ENCODE measurements at places on chromosomes 5 and 9.

- no peak for DNase-seq
Measured at GRCh38 chr5:171978519-171978918, 27.9 kb downstream of the FBXW11 start.

DNA sequence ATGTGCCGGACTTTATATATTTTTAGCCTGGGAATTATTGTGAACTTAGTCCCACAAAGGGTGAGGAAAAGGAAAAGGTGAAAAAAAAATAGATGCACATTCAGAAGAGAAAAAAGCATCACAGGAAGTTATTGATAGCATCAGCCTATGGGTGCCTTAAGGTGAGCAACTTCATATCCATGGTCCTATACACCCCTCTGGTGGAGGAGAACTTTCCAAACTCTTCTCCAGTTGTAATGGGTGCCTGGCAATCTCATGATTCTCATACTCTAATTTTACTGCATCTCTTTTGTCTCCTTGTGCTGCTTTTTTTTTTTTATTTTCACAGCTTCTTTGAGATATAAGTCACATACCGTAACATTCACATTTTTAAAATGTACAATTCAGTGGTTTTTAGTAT is 107.4 kb downstream of the JAKMIP2 start:
- no peak for DNase-seq

DNA sequence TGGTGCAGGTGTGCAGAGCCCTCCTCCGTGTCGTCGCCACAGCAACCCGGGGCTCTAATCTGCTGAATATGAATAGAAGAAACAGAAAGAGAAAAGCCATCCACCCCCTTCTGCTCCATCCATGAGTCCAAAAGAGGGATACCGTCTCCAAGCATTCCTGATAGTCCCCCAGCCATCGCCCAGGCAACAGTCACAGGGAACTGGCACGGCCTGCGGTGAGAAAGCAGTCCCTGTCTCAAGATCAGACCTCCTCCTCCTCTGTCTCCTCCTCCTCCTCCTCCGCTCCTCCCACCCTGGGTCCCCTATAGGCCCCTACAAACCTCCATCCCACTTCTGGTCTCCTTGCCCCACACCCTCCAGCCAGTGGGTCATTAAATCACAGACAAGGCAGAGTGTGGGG is 308.1 kb upstream of the MPDZ start:
- no peak for DNase-seq

- no peak for DNase-seq
Measured at GRCh38 chr9:133769511-133770075, 31.4 kb upstream of the SARDH start.

DNA sequence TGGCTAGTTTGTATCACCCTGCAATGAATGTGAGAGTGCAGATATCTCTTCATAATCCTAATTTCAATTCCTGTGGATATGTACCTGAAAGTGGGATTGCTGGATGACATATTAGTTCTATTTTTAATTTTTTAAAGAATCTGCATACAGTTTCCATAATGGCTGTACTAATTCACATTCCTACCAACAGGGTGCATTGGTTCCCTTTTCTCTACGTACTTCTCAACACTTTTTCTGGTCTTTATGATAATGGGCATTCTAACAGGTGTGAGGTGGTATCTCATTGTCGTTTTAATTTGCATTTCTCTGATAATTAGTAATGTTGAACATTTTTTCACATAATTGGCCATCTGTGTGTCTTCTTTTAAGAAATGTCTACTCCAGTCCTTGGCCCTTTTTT is 927.5 kb downstream of the DTWD2 start:
- DNase-seq: no peak

DNA sequence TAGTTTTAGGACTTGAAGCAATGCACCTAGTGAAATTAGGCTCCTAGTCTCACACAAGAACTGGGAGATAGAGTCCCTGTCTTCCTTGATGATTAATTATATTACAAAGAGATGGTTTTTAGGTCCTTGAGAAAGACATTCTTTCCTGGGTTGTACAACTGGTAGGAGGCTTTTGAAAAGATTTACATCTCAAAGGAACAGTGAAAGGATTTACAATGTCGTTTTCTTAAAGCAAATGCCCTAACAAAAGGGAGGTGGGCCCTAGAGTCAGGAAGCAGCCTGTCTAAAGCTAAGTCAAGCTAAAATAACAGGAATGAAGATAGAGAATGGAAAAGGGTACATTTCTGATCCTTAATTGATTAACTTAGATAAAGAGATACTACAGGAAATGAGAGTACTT is 102.2 kb upstream of the IL7R start:
- DNase-seq: no peak

DNA sequence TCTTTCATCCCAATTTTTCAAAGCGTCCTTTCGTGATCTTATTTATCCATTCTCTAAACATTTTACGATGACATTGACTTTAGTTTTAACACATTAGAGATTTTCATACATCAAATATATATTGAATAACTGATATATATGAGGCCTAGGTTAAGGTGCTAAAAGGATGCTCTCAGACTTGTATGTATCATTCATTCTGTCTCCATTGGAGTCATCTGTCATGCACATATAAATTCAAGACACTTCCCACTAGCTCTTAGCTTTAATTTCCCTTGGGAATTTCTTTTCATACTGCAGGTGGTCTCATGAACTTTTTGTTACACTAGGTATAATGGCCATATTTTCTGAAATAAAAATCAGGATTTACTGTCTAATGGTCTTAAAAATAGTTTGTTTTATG is 635.8 kb upstream of the C9orf72 start:
- no peak for DNase-seq

GRCh38 chr5:76801803-76802195 is 17.0 kb upstream of the F2RL1 start:
- no peak for DNase-seq

DNA sequence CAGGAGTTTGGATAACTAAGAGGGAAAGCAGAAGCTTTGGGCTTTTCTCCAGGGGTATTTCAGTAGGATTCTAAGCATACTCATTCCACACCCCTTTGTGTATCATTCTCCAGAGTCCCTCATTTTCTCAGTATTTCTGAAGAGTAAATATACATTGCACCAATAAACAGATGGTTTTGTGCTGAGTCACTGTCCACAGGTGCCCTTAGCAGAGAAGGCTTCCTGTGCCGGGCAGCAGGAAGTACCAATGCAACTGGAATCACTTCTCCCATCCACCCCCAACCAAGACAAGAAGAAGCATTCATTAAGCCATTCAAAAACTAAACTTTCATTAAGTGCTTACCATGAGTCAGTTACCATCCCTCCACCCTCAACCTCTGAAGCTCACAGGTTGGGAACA is 3.6 kb upstream of the CCNJL start:
- no peak for DNase-seq

DNA sequence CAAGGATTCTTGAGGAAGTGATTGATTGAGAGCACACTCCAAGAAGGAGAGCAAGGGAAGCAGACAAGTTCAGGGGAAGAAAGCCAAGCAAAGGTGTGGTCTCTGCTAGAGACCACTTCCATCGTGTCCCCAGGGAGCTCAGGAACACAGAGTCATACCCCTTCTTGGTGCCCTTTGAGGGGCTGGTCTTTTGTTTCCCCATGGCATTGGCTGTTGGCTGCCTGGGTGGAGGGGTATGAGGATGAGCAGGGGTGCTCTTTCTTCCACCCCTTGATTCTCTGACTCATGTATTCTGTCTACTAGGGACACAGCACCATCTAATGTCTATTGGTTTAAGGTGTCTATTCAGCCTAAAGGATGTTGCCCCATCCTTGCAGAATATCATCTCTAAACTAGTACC is 11.5 kb upstream of the SPOCK1 start:
- no peak for DNase-seq

- DNase-seq: no peak
Measured at GRCh38 chr5:97094579-97095317, 47.7 kb downstream of the LIX1 start.

- no peak for DNase-seq
Measured at GRCh38 chr5:106152569-106152968, 1518.2 kb downstream of the EFNA5 start.

DNA sequence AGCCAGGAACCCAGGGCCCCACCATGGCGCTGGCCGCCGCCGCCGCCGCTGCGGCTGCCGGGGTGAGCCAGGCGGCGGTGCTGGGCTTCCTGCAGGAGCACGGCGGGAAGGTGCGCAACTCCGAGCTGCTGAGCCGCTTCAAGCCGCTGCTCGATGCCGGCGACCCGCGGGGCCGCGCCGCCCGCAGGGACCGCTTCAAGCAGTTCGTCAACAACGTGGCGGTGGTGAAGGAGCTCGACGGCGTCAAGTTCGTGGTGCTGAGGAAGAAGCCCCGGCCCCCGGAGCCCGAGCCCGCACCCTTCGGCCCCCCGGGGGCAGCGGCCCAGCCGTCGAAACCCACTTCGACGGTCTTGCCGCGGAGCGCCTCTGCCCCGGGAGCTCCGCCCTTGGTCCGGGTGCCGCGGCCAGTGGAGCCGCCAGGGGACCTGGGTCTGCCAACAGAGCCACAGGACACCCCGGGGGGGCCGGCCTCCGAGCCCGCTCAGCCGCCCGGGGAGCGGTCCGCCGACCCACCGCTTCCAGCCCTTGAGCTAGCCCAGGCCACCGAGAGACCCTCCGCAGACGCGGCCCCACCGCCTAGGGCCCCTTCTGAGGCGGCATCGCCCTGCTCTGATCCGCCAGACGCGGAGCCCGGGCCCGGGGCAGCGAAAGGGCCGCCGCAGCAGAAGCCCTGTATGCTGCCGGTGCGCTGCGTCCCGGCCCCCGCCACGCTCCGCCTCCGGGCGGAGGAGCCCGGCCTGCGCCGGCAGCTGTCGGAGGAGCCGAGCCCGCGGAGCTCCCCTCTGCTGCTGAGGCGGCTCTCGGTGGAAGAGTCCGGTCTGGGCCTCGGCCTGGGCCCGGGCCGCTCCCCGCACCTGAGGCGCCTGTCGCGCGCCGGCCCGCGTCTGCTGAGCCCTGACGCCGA is 749 bp downstream of the SOWAHA start:
- DNase-seq: no peak

DNA sequence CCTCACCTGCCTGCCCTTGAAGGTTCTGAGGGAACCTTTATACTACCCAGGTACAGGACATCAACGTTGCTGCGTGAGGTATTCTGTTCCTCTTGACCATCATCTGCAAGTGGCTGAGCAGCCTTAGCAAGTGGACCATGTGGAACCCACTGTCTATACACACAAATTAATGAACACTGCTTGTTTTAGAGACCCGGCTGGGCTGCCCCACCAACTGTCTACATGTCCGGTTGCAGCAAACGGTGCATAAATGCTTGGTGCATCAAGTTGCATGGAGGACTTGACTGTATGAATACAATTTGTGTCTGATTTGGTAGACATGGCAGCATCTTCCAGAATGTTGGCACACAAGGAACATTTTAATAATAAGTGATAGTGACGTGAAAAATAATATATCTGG is 65.8 kb downstream of the SEMA6A start:
- no peak for DNase-seq

- DNase-seq: no peak
Measured at GRCh38 chr9:130627051-130627450, 37.3 kb upstream of the PRDM12 start.

- no peak for DNase-seq
Measured at GRCh38 chr5:19855031-19855430, 133.0 kb downstream of the CDH18 start.

GRCh38 chr9:95079461-95079860 is 238.0 kb downstream of the FANCC start:
- DNase-seq: no peak

GRCh38 chr9:126500600-126501382 is 112.9 kb upstream of the LMX1B start:
- DNase-seq: peak; percentile 32

DNA sequence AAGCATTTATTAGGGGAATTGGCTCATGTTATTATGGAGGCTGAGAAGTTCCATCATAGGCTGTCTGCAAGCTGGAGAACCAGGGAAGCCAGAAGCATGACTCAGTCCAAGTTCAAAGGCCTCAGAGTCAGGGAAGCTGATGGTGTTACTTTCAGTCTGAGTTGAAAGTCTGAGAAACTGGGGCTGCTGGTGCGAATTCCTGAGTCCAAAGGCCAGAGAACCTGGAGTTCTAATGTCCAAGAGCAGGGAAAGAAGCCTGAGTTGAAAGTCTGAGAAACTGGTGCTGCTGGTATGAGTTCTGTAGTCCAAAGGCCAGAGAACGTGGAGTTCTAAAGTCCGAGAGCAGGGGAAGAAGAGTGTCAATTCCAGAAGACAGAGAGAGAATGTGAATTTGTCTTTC is 641.1 kb downstream of the ISL1 start:
- no peak for DNase-seq

GRCh38 chr9:132163457-132163875 is 1.6 kb downstream of the NTNG2 start:
- DNase-seq: no peak

DNA sequence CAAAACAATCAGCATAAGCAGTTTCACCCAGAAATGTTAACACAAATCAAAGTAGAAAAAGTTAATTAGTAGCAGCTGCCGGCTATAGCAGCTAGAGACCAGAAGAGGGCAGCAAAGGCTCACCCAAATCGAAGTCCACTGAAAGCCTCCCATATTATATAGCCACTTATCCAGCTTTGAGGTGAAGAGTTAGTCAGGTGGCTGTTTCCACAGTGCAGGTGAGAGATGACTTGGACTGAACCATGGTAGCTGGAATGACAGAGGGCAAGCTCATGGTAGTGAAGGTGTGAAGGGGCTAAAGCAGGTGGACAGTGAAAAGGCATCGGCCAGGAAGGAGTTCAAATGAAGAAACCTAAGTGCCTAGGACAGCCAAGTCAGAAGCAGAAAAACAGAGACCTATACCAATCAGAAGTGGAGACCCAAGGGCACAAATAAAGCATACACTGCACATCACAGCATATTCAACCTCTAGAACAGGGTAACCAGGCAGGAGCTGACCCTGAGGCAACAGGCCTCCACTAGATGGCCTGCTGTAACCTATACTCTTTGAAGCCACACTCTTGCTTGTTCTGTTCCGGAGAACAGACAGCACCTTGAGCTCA is 7.2 kb upstream of the RNF38 start:
- peak; percentile 40 for DNase-seq
